Bone marrow (tissue), 2 donors: ENCODE measurements at places on chromosomes 3 and 15.

DNA sequence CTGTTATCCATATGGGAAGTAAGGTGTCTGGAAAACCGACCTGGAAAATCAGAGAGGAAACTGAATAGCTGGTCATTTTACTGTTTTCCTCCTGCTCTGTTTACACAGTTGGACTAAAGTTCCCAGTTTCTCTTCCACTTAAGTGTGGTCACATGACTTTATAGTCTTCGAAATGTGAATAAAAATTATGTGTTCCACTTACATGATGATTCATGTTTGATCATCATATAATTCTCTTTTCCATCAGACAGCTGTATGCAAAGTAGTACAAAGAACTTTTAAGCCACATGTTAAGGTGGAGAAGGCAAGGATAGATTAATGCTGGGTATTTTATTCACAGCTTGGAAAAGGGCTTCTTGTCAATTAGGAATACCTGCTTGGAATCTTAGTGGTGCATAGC lies 525.5 kb upstream of the BCHE start:
- no peak for DNase-seq

GRCh38 chr3:75014008-75014407 lies 399.5 kb upstream of the CNTN3 start:
- DNase-seq, result no peak

GRCh38 chr3:107977221-107978130 lies 113.4 kb downstream of the CD47 start:
- no peak for DNase-seq

GRCh38 chr15:25478313-25478712 lies 39.5 kb upstream of the UBE3A start:
- DNase-seq, result no peak

GRCh38 chr3:41464858-41465257 lies 265.6 kb downstream of the CTNNB1 start:
- DNase-seq, result no peak

DNA sequence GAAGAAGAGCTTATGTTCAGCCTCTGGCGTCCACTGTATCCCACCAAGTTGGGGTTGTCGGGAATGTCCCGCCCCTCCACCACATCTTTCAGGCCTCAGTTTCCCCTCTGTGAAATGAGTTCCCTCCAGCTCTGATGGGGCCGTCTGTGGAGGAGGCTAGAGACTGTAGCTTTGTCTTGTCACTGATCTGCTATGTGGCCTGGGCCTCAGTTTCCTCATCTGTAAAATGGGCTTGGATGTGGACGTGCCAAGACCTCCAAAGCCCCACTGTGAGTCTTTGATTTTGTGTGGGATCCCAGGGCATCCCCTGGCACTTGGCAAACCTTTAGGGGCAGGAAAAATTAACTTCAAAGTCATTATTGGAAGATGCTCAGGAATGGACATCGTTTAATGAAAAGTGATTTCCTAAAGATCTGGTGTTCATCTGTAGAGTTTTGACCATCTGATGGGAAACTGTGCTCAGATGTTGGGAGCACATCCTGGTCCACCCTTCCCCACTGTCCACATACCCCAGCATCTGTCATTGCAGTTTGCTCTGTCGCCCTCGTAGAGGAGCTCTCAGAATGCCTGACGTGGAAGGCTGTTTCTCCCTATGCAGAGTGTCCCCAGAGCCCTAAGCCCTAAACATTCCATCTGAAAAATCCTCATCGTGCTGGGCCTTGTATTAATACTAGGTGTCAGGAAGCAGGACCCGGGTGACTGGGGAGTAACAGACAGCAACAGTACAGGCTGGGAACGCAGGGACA lies 28.5 kb downstream of the SLC6A6 start:
- DNase-seq, result no peak

- DNase-seq, result no peak
These were observed 579 bp upstream of the PLAAT1 start for GRCh38 chr3:193240436-193240849.

- DNase-seq, result no peak
These were observed 693 bp downstream of the RASGRP1 start for GRCh38 chr15:38563723-38564519.
